Fibroblast of pulmonary artery (primary cell): ENCODE measurements at places on chromosomes 5 and 9.

GRCh38 chr5:109413458-109413857 lies 3.7 kb upstream of the PJA2 start:
- peak; percentile 38 for DNase-seq

GRCh38 chr5:143373076-143373475 lies 30.4 kb downstream of the NR3C1 start:
- peak; percentile 10 for DNase-seq

DNA sequence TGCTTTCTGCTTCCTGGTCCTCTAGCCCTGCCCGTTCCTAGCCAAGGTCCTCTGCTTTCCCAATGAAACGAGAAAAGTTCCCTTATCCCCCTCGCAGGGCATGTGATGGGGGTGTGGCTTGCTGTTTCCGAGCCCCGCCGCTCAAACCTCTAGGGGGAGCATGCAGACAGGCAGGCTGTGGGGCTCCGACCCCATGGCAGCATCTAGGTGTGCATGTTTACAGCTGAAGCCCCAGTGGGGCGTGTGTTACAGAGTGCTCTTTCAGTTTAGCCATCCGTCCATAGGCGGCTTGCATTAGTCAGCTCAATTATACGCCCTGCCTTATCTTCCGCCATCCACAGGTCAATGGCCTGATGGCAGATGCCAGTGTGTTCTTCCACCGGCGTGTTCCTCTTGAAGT lies 48.3 kb upstream of the SPATA31E1 start:
- no peak for DNase-seq

- peak; percentile 84 for DNase-seq
Measured at GRCh38 chr5:82538339-82539034, 260.3 kb upstream of the RPS23 start.

- DNase-seq = no peak
Measured at GRCh38 chr9:99678566-99678965, 143.1 kb upstream of the NR4A3 start.

GRCh38 chr5:57825031-57825686 lies 342.5 kb upstream of the ACTBL2 start:
- DNase-seq = peak; percentile 57

DNA sequence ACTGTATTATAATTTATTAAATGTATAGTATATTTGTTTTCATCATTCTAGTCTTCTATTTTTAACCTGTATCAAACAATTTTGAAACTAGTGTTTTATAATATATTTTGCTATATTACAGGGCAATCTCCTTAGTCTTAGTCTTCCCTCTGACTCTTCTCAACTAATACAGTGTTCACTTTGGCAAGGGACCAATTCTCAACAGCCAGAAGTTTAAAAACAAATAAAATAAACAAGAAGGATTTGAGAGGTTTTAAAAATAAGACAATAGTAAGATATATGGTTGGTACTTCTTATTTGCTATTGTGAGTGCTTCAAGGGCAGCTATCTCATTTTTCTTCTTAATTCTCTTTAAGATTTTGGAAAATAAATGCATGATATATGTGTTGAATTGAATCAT lies 167.2 kb downstream of the RAB3C start:
- no peak for DNase-seq

- DNase-seq = no peak
Measured at GRCh38 chr5:142281008-142281367, 43.8 kb downstream of the SPRY4 start.

DNA sequence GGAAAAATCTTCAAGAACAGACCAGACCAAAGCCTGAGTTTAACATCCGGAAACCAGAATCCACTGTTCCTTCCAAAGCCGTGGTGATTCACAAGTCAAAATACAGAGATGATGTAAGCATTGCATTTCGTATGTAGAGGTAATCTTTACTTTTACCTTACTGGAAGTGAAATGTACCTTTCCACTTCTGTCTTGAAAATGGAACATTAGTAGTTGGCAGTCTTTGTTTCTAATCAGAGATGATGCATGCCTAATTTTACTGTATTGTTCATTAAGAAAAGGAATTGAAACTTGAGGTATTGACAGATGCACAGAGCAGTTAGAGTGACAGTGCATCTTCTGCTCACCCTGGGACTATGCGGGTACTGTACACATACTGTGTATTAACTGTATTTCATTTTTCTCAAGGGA lies 34.6 kb downstream of the HABP4 start:
- no peak for DNase-seq

DNA sequence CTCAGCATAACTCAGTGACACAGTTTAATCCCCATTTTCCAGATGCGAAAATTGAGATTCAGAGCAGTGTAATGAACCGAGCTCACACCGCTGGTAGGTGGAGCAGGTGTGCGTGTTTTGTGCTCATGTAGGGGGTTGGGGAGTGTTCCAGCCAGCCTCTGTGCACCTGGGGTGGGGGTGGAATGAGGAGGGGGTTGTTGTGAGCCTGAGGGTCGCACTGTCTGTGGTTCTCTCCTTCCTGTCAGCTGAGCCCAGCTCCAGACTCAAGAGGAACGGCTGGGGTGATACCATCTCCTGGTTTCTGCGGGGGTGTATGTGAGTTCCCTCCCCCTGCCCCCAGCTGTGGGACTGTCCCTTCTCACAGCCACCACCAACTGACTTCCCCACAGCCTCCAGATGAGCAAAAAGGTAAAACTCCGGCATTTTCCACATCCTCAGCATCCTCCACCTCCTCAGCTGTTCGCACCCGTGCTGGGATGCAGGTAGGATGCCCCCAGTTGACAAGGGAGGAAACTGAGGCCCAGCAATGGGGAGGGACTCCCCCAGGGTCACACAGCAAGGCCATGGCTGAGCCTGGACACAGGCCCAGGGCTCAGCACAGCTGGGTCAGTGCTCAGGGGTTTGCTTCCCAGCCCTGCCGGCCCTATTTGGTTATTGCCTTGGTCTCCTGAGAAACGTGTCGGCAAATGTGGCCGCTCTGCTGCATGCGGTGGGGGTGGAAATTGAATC lies 2.1 kb downstream of the SH2D3C start:
- no peak for DNase-seq

GRCh38 chr9:3585606-3586005 lies 59.8 kb upstream of the RFX3 start:
- no peak for DNase-seq

DNA sequence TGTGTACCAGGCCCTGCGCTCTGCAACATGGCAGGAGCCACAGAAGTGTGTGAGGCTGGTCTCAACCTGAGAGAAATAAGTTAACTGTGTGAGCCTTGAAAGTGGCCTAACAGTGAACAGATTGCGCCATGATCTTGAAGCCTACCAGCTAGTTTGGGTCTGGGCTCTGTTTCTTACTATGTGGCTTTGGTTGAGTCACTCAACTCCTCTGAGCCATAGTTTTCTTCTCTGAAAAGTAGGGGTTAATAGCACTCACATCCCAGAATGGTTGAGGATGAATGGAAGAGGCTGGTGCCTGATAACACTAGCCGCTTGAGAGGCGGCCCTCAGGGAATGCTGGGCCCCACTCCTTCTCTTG lies 121.5 kb downstream of the RGS3 start:
- DNase-seq = no peak

DNA sequence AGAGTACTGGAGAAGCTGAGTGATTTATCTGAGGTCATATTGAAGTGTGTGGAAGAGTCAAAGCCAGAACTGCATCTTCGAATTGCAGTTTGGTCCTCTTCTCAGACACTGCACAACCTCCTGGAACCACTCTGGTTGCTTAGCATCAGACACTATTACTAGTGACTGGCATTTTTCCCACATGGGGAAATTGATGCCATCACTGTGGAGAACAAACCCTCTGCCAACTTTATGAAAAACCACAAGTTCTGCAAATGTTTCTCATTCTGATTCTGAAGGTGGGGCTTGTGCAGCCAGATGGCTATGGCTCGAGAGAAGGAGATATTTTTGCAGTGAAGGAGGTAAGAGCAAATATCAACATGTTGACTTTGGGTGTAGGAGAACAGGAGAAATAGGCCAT lies 67.2 kb downstream of the KCTD16 start:
- DNase-seq = peak; percentile 22

GRCh38 chr5:140480310-140481014 lies 67.0 kb upstream of the EIF4EBP3 start:
- DNase-seq = peak; percentile 16

DNA sequence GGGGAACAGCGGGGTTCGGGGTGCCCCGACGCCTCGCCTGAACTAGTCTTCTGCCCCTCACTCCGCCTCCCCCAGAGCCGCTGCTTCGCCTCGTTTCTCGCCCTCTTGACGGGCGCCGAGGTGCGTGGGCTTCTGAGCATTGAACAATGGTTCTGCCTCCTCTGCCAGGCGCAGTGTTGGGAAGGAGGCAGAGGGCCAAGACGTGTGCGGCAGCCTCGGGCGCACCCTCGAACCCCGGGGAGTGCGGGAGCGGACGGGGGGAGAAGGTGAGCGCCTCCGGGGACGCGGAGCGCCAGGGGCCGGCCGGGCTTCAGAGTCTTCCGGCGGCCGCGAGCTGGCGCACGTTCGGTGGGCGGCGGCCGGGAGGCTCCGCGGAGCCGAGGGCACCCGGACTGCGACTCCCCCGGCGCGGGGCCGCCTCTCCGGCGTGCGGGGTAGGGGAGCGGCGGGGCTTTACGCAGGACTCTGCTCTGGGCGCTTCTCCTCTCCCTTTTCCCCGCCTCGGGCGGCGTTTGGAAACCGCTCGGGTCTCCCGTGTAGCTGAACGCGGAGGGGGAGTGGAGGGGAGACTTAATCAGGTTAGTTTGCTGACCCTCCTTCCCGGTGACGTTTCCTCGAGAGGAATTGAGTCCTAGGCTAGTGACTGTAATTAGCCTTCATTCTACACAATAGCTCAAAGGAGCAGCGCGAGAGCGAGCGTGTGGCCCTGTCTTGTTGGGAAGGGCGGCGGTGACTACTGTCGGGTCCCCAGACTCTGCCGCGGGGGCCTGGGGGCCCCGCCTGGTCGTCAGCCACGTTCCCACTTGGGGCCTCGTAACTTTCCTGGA lies 1.1 kb downstream of the VLDLR start:
- peak; percentile 25 for DNase-seq

GRCh38 chr5:67221487-67222242 lies 25.1 kb upstream of the CD180 start:
- DNase-seq = no peak

- peak; percentile 39 for DNase-seq
Measured at GRCh38 chr5:14086261-14086660, 56.9 kb upstream of the TRIO start.

DNA sequence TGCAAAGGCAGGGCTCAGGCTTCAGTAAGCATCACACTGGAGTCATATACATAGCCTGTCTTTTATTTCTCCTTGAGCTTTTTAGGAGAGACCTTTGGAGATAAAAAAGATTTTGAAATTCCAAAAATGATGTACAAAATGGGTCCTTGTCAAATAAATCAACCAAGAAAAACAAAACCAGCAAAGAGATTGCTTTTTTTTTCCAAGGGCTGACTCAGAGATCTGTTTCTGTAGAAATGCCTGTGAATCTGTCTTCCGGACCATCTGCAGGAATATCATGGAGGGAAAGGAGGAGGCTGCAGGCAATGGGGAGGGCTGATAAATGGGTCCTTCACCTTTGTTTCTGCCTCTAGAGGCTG lies 77.4 kb downstream of the SLIT3 start:
- peak; percentile 26 for DNase-seq

DNA sequence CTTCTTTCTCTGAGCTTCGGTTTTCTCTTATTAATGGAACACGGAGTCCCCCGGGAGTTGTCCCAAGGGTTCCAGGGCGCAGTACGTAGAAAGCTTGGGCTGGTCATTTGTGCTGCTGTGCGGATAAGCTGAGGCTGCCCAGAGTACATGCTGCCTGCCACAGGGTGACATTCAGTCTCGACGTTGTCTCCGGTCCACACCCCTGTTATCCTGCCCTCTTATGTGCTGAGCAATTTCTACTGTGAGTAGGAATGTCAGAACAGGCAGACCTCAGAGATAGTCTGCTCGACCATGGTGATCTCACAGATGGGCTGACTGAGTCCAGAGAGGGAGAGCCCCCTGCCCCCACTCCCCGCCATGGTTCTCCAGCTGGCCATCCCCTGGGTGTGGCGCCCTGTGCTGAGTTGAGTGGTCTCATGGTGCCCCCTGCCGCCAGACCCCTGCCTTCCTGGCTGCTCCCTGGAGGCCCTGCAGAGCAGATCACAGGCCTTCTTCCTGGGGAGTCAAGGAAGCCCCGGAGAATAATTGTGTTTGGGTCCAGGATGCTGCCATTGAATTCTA lies 124.0 kb downstream of the RGS3 start:
- peak; percentile 50 for DNase-seq

DNA sequence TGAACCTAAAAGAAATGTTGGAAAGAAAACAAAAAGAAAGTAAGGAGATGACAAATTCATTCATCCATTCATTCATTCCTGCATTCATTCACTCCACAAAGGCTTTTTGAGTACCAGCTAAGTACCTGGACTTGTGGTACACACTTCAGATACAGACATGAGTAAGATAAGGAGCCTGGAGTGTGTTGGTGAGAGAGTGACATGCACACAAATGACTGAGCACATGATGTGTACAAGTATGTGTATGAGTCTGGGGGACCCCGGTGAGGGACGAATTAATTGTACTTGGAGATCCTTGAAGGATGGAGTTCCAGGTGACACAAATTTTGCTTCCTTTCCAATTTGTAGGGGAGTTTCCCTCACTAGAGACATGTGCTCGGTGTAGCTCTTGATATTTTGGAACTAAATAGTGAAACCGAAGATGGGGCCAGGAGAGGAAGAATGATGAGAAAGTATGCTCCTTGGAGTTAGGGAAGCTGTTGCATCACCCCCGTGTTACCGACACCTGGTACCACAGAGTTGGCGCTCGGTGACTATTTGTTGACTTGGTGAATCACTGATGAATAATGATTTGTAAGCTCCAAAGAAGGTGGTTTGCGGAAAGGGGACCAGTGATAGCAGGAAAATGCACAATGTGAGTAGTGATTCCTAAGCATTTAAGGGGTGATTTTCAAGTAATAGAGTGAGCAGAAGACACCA lies 509.8 kb downstream of the CCDC171 start:
- peak; percentile 76 for DNase-seq

GRCh38 chr9:32500768-32501167 lies 25.2 kb downstream of the RIGI start:
- peak; percentile 38 for DNase-seq

GRCh38 chr5:62143268-62144229 lies 162.5 kb upstream of the KIF2A start:
- peak; percentile 57 for DNase-seq

- no peak for DNase-seq
Measured at GRCh38 chr9:80351612-80352011, 779.8 kb downstream of the TLE4 start.

GRCh38 chr5:43422143-43422542 lies 10.0 kb upstream of the CCL28 start:
- peak; percentile 61 for DNase-seq
